ENCODE measurements at places on chromosomes 2 and 18.

- no peak for DNase-seq
These were observed 228.4 kb upstream of the SP5 start for GRCh38 chr2:170486730-170487129.

GRCh38 chr2:67839668-67840067 is 223.1 kb downstream of the C1D start:
- DNase-seq: no peak

- DNase-seq: no peak
These were observed 20.1 kb downstream of the INPP5D start for GRCh38 chr2:233079953-233080835.

- DNase-seq: no peak
These were observed 248.5 kb downstream of the TPGS2 start for GRCh38 chr18:36580266-36580665.

DNA sequence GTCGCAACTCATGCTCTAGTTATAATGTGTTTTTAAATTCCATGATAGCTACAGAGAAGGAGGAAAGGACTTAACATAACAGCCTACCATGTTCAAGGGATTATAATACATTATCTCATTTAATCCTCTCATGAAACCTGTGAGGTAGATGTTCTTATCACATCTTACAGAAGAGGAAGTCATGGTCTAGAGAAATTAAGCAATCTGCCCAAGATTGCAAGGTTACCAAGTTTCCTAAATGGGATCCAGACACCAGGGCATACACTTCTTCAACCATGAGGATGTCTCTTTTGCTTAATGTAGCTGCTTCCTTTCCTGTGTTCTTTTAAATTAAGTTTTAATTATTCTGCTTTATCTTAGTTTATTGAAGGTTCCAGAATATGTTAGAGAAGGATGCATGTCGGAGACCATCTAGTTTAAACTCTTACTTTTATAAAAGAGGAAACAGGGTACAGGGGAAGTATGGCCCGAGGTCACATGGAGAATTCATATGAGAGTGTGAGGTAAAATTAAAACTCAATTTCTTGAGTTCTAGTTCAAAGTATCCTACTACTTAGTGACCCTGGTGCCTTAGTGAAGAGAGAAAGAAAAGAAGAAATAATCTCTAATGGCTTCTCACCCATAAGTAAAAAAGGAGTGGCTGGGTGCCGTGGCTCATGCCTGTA is 3.6 kb upstream of the IL1A start:
- DNase-seq: no peak

GRCh38 chr2:217362710-217363109 is 502.8 kb upstream of the TNP1 start:
- no peak for DNase-seq

- no peak for DNase-seq
These were observed 43.2 kb downstream of the TSHZ1 start for GRCh38 chr18:75253784-75254183.

DNA sequence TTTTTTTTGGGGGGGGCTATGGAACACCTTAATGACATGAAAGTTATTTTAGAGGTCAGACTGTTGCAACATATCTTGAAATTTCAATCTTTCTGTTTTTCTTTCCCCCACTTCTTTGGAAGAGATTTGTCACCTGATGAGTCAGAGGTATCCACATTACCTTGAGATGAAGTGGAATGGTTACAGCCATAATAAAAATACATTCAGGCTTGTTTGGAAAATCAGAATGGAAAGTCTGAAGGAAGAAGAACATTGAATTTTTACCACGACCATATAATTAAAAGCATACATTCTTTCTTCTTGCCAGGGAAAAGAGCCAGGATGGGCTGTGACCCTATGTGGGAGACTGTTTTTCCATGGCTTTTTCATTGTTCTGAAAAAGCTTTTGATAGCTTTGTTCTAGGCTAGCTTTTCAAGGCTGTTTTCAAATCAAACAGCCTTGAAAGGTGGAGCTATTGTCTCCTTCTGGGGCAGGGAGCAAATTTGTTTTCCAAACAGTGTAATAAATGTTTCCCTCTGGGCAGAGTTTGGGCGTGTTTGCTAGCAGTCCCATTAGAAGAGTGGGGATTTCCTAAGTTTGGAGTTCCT is 2.3 kb upstream of the GTF3C3 start:
- no peak for DNase-seq

GRCh38 chr2:73939419-73939818 is 12.7 kb downstream of the DGUOK start:
- no peak for DNase-seq

GRCh38 chr2:74079522-74080341 is 68.0 kb downstream of the BOLA3 start:
- no peak for DNase-seq

GRCh38 chr2:13681936-13682335 is 950.6 kb upstream of the LRATD1 start:
- no peak for DNase-seq

DNA sequence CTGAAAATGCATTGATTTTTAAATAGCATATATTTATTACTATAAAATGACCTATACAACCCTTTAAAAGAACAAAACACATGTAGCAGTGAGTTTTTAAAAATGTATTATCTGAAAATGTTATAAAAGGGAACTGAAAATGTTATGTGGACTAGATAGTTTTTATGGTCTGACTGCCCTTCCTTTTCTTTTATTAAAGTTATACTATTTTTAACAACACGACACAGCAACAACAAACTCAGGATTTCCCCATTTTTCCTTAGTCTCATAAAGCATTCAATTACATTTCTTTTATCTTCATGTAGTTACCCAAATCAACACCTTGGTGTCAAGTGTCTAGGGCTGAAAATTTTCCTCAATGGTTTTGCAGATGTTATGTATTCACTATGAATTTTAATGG is 132.8 kb upstream of the TMEFF2 start:
- no peak for DNase-seq

DNA sequence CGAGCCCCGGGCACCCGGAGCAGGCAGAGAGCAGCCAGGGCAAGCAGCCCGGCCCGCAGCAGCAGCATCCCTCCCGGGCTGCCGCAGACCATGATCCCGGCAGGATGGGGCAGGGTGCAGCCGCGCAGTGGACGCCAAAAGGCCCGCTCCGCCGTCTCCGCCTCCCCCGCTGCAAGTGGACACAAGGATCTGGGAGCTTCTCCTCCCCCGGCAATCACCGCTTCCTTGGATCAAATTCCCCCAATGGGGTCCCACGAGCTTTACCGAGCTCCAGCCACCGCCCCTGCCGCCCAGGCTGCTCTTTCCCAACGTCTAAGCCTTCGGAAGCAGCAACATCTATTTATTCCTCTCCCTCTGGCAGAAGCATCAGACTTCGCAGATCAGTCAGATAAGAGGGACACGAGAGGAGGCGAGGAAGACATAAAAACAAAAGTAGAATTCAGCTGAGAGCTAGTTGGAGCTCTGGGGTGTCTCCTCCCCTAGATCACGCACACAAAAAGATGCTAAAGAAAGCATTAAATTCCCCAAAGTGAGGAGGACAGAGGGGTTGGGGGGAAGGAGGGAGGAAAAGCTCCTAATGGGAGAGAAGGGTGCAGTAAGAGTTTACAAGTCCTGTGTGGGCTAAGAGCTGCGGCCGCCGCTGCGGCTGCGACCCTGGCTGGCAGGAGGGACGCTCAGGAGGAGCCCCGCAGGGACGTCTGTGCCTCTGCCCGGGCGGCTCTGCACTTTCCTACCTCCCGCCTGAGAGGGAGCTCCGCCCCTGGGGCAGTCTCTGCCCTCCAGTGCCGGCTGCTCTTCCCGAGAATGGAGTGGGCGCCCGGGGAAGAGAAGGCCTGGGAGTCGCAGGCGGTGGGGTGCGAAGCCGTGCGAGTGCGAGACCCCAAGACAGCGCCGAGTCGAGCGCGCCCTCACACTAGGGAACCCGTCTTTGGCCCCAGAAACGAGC is at the start of gene FRZB:
Gene FRZB (minus strand): TSS at position 177 of the 946 bp plus-strand sequence. CDS start 85 bp downstream, at position 92.
- DNase-seq: peak; percentile 1

- no peak for DNase-seq
These were observed 799.6 kb upstream of the CHAC2 start for GRCh38 chr2:52968043-52968442.

GRCh38 chr2:65381607-65382051 is 50.8 kb downstream of the SPRED2 start:
- DNase-seq: no peak

GRCh38 chr2:21256006-21256405 is 132.2 kb downstream of the TDRD15 start:
- DNase-seq: no peak

DNA sequence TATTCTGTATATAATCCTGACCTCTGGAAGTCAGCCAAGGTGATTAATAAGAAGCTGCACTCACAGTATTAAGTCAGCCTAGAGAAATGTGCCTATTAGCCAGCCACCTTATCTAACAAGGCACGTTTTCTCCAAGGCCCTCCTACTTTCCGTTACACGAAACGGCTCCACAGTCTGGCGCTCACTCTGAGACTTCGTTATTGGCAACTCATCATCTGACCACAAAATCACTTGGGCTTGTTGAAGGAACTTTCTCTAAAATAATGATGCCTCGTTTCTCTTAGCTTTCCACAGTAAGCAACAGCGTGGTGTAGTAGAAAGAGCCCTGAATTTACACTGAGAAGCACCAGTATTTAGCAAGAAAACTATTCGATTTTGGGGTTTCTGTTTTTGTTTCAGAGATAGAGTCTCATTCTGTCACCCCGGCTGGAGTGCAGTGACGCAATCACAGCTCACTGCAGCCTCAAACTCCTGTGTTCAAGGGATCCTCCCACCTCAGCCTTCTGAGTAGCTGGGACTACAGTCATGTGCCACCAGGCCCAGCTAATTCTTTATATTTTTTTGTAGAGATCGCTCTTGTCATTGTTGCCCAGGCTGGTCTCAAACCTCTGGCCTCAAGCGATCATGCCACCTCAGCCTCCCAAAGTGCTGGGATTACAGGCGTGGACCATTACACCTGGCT is 53.6 kb upstream of the SLC14A1 start:
- no peak for DNase-seq

GRCh38 chr18:77478646-77479442 is 229.2 kb downstream of the GALR1 start:
- no peak for DNase-seq

DNA sequence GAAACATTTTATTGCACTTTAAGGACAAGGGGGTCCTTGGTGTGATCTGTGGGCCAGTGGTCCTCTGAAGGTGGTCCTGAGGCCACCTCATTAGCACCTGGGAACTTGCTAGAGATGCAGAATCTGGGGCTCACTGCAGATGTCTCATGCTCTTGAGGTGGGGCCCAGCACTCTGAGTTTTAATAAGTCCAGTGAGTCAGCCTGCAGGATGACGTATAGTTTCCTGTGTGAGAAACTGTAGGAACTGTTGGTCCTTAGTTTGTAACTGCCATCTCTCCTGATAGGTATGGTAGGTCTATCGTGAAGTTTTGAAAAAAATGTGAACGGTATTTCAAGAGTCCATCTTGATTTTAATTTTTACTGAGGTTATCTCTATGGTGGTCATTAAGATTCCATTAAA is 2.8 kb downstream of the TRPM8 start:
- DNase-seq: no peak

- DNase-seq: no peak
These were observed 80.0 kb downstream of the COPS8 start for GRCh38 chr2:237165405-237166276.

GRCh38 chr18:64090876-64091275 is 58.0 kb downstream of the LINC00305 start:
- no peak for DNase-seq

GRCh38 chr2:45353879-45354278 is 257.2 kb downstream of the SRBD1 start:
- DNase-seq: no peak

GRCh38 chr2:8376603-8377410 is 305.0 kb upstream of the ID2 start:
- no peak for DNase-seq

- DNase-seq: no peak
These were observed 666.5 kb downstream of the SLC4A3 start for GRCh38 chr2:220293966-220294365.

DNA sequence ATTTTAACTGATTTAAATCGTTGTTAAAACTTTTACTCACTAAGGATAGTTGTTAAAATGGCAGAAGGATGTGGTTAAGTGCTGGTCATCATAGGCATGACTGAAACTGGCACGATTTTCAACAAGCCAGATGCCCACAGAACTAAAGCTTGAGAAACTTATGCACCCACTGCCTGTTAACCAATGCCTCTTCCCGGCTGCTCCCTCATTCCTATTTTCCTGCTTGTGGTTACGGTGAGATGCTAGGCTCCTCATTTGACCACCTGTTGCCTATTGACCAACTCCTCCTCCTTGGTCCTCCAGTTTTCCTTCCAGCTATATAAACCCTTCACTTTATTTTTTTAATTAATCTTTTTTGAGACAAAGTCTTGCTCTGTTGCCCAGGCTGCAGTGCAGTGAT is 238.7 kb downstream of the TFCP2L1 start:
- DNase-seq: no peak

DNA sequence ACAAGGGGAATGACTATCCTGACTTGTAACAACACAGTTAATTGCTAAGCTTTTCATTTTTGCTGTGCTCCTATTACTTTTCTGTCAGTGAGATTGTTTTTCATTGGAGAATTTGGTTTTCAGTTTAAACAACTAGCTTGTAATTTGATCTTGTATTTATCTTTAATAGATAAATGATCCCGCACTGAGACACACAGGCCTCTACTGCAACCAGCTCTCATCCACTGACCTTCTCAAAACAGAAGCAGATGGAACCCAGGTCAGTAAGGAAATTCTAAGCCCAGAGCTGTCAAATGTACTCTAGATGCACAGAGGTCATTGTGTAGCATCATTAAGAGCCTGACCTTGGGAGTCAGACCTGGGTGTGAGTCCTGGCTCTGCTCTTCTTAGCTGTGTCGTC is 30.7 kb downstream of the PTRHD1 start:
- DNase-seq: no peak

DNA sequence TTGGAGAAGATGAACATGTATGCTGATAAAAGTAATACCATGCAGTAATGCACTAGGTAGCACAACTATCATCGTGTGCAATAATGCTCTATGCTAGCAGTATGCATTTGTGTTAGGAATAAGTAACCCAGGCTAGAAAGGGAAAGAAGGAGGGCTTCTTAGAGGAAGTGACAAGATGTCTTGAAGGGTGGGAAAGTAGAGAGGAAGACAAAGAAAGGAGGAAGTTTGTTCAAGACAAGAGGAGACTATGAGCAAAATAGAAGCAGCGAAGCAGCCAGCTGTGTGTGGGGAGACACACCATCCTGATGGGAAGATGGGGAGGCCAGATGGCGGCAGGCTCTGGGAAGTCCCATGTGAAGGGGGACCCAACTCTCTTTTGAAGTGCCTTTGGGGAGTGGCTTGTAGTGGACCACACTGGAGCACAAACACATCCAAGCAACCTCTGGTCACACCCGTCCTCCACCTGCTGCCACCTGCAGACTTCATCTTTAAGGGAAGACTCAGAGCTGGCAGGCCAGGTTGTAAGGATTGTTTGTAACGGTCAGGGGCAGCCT is 39.9 kb upstream of the INHBB start:
- no peak for DNase-seq
